ENCODE measurements at places on chromosomes 3 and 15.

DNA sequence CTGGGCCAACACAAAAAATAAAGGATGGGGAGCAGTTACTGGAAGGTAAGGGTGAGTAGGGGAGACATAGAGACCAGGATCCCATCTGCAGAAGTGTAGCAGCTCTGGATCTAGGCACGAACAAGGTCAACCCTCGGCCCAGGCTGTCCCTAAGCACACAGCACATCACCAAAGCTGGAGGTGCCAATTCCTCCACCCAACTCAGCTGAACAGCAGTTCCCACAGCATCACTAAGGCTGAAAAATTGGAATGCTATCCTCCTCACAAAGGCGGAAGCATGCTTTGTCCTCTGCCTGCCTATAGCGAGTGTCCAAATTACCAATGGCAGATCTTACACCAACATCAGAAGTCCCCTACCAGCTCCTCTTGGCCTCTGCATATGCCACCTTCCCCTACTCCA is 33.9 kb downstream of the OSBPL10 start:
- H3K27ac ChIP-seq = peak overlapping the region; percentile 25
- peaks cover 2% of the 10 kb centered on the region for H3K36me3 ChIP-seq
- H3K4me3 ChIP-seq = no peak overlapping the region
- H3K4me1 ChIP-seq = peaks cover 16% of the 10 kb centered on the region
- no peaks in the 10 kb centered on the region for H3K27me3 ChIP-seq
- no peak for DNase-seq

- no peak for DNase-seq
- H3K27ac ChIP-seq = no peak overlapping the region
- H3K36me3 ChIP-seq = no peaks in the 10 kb centered on the region
- no peaks in the 10 kb centered on the region for H3K27me3 ChIP-seq
These were observed 239.3 kb upstream of the ZNF717 start for GRCh38 chr3:76024640-76025039.

DNA sequence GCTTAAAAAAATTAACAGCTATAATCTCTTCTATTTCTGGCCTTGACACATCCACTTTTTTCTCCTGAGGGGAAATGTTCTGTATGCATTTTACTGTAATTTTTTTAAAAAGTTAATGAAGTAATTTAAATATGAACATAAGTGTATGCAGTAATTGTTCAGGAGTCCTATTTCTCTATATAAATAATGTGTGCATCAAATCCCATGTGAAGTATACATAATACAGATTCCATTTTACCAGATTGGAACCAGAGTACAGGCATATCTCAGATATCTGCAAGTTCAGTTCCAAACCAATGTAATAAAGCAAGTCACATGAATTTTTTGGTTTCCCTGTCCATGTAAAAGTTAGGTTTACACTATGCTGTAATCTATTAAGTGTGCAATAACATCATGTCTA is 26.6 kb downstream of the CCPG1 start:
- no peak overlapping the region for H3K4me3 ChIP-seq
- H3K27ac ChIP-seq = no peak overlapping the region
- H3K36me3 ChIP-seq = peaks cover 7% of the 10 kb centered on the region
- H3K27me3 ChIP-seq = no peaks in the 10 kb centered on the region
- DNase-seq = no peak
- H3K4me1 ChIP-seq = no peaks in the 10 kb centered on the region

GRCh38 chr3:17832016-17832415 is 89.6 kb upstream of the TBC1D5 start:
- no peak for DNase-seq
- H3K4me1 ChIP-seq = no peaks in the 10 kb centered on the region
- no peak overlapping the region for H3K27ac ChIP-seq

GRCh38 chr3:45754461-45754860 is 41.9 kb downstream of the SLC6A20 start:
- no peak for DNase-seq
- no peaks in the 10 kb centered on the region for H3K36me3 ChIP-seq
- no peaks in the 10 kb centered on the region for H3K27me3 ChIP-seq
- H3K4me1 ChIP-seq = no peaks in the 10 kb centered on the region
- no peak overlapping the region for H3K4me3 ChIP-seq
- no peak overlapping the region for H3K27ac ChIP-seq

DNA sequence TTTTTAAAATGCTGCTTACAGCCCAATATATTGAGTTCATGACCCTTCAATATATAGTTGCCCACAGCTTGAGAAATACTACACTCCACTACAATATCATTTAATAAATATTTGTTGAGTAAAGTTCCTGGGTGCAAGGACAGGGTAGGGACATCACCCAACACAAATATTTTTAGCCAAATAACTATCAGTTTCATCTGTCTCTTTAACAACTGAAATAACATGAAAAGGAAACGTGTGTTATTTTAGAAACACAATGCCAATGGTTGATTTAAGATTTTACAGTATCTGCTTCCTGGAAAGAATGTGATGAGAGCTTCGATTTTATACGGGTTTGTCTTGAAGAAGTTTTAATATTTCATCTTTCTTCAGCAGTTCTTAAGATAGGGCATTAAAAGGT is 67.7 kb upstream of the CDV3 start:
- peak overlapping the region; percentile 58 for H3K4me3 ChIP-seq
- no peaks in the 10 kb centered on the region for H3K36me3 ChIP-seq
- H3K27ac ChIP-seq = peak overlapping the region; percentile 82
- DNase-seq = no peak

GRCh38 chr15:39622660-39623516 is 42.0 kb downstream of the THBS1 start:
- DNase-seq = no peak
- peaks cover 54% of the 10 kb centered on the region for H3K4me1 ChIP-seq
- no peak overlapping the region for H3K4me3 ChIP-seq

GRCh38 chr3:169660709-169661360 is 2.7 kb downstream of the MECOM start:
- no peak for DNase-seq
- peak overlapping the region; percentile 78 for H3K4me3 ChIP-seq
- peaks cover 79% of the 10 kb centered on the region for H3K27me3 ChIP-seq
- peaks cover 43% of the 10 kb centered on the region for H3K4me1 ChIP-seq

GRCh38 chr15:61032600-61033286 is 196.4 kb downstream of the RORA start:
- no peaks in the 10 kb centered on the region for H3K4me1 ChIP-seq
- peaks cover 9% of the 10 kb centered on the region for H3K27me3 ChIP-seq
- no peak overlapping the region for H3K4me3 ChIP-seq
- H3K27ac ChIP-seq = no peak overlapping the region
- no peak for DNase-seq

DNA sequence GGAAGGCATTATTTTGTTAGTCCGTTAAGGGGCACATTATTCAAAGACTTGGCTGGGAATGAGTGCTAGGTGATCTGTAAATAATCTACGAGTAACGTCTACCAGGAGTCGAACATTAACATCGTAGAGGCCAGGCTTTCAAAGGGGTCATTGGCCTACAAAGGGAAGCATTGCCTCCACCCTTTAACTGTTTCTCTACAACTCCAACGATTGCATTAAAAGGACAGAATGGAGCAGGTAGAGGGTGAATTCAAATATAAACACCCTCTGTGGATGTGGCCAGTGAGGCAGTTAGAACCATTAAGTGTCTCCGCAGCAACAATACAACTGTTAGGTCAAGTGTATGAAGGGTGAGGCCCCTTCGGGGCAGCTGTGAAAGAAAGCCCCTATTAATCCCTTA is 126.0 kb upstream of the LMOD3 start:
- H3K36me3 ChIP-seq = no peaks in the 10 kb centered on the region
- peaks cover 5% of the 10 kb centered on the region for H3K4me1 ChIP-seq
- peaks cover 2% of the 10 kb centered on the region for H3K27me3 ChIP-seq
- no peak overlapping the region for H3K4me3 ChIP-seq
- DNase-seq = no peak
- H3K27ac ChIP-seq = no peak overlapping the region

DNA sequence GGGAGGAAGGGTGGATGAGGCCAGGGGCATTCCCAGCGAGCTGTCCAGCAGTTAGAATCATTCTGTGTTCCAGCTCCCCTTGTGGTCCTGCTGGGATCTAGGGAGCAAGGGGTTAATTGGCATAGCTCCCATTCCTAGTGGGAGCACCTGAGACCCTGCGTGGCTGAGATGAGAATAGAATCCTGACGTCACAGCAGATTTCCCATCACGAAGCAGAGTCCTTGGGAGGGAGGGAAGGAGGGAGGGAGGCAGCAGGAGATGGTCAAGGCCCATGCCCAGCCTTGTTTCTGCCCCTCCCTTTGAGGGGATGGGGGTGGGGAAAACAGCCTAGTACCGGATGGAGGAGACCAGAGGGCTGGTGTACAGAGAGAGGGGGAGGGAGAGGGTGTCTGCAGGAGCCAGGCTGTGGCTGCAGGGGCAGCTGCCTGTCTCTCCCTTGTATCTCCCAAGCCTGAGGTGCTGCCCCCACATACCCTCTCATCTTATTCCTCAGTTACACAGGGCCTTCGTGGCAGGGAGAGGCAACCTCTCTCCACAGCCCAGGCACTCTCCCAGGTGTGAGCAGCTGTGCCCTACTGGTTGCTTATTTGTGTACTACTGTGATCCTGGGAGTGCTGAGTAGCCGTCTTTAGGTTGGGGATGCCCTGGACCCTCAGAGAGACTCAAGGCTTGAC is 5.4 kb downstream of the TYRO3 start:
- DNase-seq = no peak
- no peak overlapping the region for H3K27ac ChIP-seq
- H3K36me3 ChIP-seq = no peaks in the 10 kb centered on the region
- peaks cover 4% of the 10 kb centered on the region for H3K4me1 ChIP-seq
- H3K27me3 ChIP-seq = peaks cover 20% of the 10 kb centered on the region

DNA sequence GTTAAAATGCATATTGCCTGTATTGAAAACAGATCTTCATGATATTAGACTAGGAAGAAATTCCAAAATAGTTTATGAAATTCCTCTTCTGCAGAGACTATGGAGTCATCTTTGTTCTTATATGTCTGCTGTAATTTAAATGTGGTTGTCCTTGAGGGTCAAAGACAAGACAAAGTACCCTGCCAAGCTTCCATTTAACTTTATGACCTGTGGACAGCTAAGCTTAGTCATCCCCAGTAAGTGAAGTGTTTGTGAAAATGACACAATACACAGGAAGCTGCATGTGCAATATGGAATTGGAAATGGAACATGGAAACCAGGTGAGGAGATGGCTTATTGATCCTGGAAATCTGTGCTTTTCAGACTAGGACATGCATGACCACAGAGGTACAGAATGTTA is 68.5 kb upstream of the GBE1 start:
- peaks cover 5% of the 10 kb centered on the region for H3K27me3 ChIP-seq
- no peaks in the 10 kb centered on the region for H3K4me1 ChIP-seq
- no peak overlapping the region for H3K27ac ChIP-seq
- H3K36me3 ChIP-seq = no peaks in the 10 kb centered on the region
- DNase-seq = no peak

GRCh38 chr15:70892002-70892911 is at the start of the genes LRRC49 and THAP10:
LRRC49 (plus strand) TSS chr15:70892826; CDS start chr15:70892895, 69 bp downstream.
THAP10 (minus strand) TSS chr15:70892433; CDS start chr15:70892272, 161 bp downstream.
- peaks cover 47% of the 10 kb centered on the region for H3K27me3 ChIP-seq
- H3K27ac ChIP-seq = peak within 1 kb of the TSS; percentile 88
- peak within 1 kb of the TSS; percentile 88 for H3K4me3 ChIP-seq
- H3K4me1 ChIP-seq = peaks cover 10% of the 10 kb centered on the region
- peak; percentile 56 for DNase-seq
- peaks cover 4% of the 10 kb centered on the region for H3K36me3 ChIP-seq

DNA sequence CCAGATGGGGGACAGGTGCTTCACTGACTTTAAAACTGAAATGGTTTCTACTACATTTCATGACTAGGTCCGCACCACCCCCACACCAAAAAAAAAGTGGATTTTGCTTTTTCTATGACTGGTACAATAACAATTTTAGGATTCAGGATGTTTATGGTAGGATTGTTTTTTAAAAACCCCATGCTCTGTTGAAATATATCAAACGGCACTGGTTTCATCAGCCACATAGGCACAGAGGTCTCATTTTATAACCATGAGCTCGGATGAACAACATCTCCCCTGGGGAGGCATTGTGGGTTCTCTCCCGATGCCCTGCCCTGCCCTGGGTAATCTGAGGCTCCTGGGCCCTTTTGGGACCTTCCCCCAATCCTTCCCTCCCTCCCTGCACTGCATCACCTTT is 202.7 kb upstream of the KBTBD8 start:
- H3K27me3 ChIP-seq = peaks cover 16% of the 10 kb centered on the region
- H3K27ac ChIP-seq = no peak overlapping the region
- no peak overlapping the region for H3K4me3 ChIP-seq
- no peaks in the 10 kb centered on the region for H3K36me3 ChIP-seq
- no peak for DNase-seq
- no peaks in the 10 kb centered on the region for H3K4me1 ChIP-seq

DNA sequence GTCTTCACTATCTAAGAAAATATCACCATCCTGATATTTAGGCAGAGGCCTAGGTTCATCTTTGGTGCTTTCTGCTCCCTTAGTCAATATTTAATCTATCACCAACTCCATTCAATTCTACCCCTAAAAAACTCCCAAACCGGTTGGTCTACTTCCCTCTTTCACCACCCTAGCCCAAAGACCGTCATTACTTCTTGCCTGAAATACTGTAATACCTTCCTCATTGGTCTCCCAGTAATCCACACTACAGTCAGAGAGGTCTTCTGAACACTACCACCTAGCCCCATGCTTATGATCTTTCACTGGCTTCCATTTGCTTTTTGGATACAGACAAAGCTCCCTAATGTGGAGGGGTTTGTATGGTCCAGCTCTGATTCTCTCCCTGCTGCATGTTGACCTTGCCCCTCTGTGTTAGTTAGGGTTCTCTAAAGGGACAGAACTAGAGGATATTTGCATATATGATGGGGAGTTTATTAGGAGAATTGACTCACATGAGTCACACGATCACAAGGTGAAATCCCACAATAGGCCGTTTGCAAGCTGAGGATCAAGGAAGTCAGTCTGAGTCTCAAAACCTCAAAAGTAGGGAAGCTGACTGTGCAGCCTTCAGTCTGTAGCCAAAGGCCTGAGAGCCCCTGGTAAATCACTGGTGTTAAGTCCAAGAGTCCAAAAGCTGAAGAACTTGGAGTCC is 36.4 kb upstream of the ATP2C1 start:
- peaks cover 40% of the 10 kb centered on the region for H3K27me3 ChIP-seq
- H3K27ac ChIP-seq = no peak overlapping the region
- no peak overlapping the region for H3K4me3 ChIP-seq
- H3K4me1 ChIP-seq = peaks cover 11% of the 10 kb centered on the region

DNA sequence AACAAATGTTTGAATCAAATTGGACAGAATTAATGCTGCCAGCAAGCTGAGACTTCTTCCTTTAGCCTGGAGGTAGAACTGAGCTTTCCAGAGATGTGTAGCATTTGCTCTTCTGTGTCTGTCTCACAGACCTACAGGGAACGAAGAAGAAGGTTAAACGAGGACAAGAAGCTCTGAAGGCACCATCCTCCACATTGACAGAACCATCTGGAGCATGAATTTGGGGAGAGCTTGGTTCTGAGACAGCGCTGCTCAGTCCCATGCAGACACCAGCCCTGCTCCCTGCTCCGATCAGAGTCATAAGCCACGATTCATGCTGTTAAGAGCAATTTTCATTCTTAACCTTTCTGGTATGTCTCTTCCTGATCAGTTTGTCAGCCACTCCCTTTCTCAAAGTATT is 7.7 kb upstream of the KY start:
- H3K27me3 ChIP-seq = peaks cover 3% of the 10 kb centered on the region
- H3K27ac ChIP-seq = no peak overlapping the region
- H3K4me3 ChIP-seq = no peak overlapping the region
- H3K36me3 ChIP-seq = no peaks in the 10 kb centered on the region
- no peaks in the 10 kb centered on the region for H3K4me1 ChIP-seq
